ENCODE measurements at places on chromosomes 12 and 14.

DNA sequence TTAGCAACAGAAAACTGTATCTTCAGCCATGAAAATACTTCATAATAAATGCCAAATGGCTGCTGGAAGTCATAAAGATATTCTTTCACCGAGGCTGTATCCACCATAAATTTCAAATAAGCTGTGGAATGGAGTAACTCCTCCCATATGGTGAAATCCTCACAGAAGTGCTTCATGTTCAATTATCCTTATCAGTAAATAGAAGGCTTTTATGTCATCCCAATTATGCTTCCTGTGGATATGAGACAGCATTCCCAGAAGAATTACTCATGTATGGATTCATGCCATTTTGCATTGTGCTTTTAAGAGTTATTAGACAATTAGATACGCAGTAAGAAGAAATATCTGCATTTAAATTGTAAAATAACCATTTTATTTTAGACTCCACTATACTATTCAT lies 99.0 kb downstream of the RTN1 start:
- DNase-seq, result no peak

- DNase-seq, result no peak
Measured at GRCh38 chr12:46490635-46491034, 118.1 kb upstream of the SLC38A2 start.

- DNase-seq, result no peak
Measured at GRCh38 chr12:53068811-53069585, 10.2 kb downstream of the SPRYD3 start.

DNA sequence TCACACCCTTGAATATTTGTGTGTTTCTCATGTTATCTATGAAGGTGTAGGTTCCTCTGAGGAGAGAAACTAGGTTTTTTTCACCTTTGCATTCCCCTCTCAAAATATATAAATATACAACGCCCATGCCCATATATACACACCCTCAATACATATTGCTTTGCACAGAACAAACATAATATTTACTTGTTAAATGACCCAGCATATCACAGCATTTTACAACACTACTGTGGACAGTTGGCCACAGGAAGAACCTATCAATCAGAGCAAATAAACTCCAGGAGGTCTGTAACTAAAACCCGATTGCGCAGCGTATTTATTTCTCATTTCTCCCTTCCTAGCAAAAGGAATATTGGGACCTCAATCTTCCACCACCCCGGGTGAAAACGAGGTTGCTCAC lies 196.0 kb downstream of the SLC5A8 start:
- no peak for DNase-seq

DNA sequence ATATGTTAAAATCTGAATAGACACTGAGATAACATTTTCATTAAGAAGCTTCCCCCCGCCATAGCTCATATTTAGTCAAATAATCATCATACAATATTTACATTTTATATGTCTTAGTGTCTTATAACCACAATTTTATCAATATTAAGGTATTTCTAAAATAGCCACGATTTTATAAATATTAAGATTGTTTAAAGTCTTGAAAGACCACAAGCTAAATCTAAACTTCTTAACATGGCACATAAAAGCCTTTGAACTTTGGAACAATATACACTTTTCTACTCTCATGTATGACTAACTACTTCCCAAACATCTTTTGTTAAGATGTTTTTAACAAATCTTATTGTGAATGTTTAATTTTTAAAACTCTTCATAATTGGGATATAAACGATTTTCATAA lies 6.5 kb downstream of the USP44 start:
- no peak for DNase-seq

GRCh38 chr12:75635606-75636444 lies 124.4 kb upstream of the KRR1 start:
- no peak for DNase-seq

DNA sequence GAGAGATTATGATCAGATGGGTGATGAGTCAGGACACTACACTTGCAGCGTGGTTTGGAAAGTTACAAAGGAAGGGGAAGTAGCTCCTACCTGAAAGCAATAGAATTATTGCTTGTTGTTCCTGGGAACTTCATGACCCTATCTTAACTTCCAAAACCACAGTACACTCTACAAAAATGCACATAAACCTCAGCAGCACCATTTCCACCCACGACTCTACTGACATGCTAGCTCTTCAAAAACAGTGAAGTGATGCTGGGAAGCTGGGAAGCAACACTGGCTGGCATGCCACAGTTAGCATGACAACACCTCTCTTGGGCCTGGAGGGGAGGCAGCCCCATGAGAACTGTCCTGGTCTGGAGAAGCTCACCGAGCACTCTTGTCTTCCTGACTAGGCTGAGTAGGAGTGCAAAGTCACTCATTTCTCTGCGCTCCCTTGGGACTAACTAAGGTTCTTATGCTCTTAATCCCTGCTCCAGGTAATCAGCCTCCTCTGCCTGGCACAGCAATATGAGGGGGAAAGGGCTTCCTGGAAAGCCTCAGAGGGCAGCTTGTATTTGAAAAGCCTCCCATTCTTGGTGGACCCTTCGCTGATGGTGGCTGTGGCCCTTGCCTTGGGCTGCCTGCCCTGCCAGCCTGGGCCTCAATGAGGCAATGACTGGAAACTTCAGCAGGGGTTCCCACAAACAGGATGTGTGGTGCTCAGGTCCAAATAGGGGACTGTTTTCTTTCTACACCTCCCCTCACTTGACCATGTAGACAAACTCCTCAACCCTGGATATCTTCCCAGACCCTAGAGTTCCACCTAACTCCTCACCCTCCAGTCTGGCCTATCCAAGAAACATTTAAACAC lies 1.2 kb downstream of the KRT3 start:
- DNase-seq, result no peak

DNA sequence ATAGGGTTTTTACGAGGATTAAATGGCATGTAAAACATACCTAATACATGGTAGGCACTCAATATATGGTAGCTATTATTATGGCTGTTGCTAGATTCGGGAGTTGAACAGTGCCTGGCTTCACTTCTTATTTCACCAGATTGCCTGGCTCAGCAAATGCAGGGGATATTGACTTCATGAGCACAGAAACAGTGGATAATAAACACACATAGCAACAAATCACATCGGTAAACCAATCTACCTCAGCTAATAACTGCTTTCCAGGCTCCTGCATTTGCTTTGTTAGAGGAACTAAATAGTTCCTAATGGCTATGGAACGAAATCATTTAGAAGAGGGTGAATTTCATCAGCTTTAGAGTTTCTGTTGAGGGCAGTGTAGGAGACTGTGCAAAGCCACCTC lies 105.2 kb upstream of the TMCC3 start:
- no peak for DNase-seq

DNA sequence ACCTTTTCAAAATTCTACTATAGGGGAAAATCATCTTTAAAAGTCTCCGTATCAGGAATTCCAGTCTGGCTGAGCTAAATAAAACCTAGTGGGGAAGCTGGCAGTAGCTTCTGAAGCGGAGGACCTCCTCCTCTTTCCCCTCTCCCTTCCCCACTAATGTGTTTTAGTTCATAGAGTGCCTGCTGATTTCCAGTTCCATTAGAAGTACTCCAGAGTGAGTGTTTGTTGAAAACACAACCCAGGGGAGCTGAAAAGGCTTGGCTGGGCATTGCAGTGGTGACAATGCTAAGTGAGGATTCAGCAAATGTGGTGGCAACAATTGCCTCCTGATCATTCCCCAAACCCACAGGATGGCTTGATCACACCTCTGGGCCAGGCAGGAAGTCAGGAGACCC lies 144.2 kb upstream of the FRMD6 start:
- no peak for DNase-seq

- DNase-seq, result no peak
Measured at GRCh38 chr14:67446371-67447032, 34.5 kb upstream of the PLEK2 start.

- DNase-seq, result no peak
Measured at GRCh38 chr12:127271776-127272175, 995.2 kb upstream of the TMEM132C start.

DNA sequence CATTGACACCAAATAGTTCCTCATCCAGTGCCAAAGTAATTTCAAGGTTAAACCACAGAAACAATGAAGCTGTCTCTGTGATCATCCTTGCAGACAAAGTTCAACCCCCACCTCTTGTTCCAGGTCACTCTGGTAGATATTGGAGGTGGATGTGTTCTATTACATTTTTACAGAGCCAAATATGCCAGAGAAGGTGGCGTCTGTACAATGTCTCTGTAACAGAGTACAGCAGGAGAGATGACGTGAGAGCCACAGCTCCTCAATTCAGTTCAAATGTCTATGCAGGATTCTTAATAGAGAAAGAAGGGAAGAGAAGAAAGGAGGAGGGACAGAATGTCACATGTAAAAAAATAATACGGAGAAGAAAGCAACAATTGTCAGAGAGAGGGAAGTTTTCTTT lies 268.3 kb upstream of the OR4E1 start:
- DNase-seq, result no peak

DNA sequence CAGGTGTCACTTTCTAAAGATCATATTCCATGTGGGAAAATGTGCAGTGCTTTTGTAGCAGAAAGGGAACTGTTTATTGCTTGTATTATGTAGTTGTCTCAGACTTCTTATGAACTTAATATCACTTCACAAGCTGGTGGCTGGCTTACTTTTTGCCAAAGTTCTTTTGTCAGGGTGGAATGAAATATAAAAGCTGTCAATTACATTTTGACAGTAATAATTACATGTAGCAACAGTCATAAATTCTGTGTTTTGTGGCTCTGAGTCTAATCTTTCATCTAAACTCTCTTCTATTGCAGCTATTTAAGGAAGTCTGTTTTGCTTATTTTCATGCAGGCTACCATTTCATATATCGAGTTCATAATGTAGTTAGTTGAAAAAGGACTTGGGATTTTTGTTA lies 106.6 kb downstream of the OTOGL start:
- DNase-seq, result no peak

GRCh38 chr12:106093246-106093645 lies 45.5 kb downstream of the NUAK1 start:
- DNase-seq, result no peak

DNA sequence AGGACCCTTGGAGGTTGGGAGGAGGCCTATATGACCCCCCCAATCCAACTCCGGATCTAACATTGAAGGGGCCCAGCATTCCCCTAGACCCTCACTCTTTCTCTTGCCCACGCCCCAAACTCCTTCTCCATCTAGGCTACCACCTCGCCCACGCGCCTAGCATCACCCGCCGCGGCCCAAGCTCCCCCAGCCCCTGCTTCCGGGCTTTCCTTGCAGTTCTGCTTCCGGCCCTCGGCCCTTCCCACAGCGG lies 445 bp downstream of the CERS5 start:
- DNase-seq, result peak; percentile 58

- no peak for DNase-seq
Measured at GRCh38 chr14:68955164-68955850, 23.8 kb downstream of the ACTN1 start.

GRCh38 chr12:109027767-109028166 lies 6.9 kb upstream of the SVOP start:
- no peak for DNase-seq

GRCh38 chr14:84107835-84108343 lies 1422.1 kb upstream of the FLRT2 start:
- DNase-seq, result no peak

DNA sequence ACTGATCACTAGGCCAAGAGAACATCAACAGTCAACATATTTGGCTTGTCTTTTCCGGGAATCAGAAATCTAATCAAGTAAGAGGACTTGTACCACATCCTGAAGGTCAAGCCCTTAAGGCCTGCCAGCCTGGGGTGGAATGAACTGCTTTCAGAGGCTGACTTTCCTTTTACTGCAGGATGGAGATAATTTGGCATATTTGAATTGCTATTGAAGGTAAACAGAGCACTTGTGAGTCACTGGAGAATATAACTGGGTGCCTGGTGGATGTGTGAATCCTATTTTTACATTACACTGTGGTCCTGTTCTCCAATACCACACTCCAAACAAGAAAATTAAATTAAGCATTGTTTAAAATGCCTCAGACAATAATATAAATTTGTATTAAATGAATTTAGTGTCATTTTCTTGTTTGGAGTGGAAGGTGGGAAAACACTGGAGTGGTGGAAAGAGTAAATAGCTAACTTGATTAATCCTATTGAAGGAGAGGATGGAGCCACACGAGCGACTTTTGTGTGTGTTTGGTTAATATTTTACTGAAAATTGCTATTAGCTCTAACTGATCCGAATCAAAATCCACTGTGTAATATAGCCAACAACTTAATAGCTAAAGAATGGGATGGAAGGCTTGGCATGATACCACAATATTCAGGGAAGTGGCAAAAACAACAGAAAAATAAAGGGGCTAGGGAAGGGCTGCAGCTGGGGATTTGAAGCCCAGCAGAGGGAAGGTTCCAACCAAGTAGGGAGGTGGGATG lies 89.4 kb downstream of the OTX2 start:
- DNase-seq, result no peak

DNA sequence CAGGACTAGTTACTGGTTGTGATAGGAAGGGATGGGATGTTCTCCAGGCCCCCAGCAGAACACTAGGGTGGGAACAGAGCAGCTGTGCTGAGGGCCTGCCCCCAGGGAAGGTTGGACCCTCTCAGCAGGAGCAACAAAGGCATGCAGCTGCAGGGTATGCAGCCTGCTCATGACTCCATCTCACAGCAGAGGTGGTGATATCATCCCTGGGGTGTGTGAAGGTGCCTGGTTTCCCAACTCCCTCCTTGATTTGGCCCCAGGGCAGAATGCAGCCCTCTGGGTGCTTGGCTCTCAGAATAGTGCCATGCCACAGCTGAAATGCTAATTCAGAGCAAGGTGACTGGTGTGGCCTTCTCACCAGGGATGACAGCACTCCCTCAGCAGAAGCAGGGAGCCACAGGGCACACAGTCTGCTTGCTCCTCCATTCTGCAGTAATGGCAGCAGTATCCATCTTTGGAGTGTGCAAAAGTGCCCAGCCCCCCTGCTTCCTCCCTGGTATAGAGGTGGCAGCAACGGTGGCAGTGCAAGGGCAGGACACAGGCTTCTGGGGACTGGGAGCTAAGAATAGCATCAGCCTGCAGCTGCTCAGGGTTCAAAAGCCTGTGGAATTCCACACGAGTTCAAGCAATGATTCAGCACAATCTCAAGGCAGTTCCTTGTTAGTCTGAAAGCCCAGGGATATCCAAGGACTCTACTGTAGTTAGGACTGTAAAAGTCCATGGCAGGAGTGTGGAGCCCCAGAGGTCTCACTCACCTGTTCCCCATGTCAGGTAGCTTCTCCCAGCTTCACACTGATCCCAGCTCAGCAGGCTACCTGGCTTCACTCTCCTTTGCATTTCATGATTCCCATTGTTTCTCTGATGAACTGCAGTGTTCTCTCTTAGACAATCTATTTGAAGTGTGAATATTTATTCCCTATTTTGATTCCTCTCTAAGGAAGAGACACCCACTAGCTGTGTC lies 298.1 kb upstream of the FOXG1 start:
- no peak for DNase-seq

GRCh38 chr12:32115404-32116104 lies 8.9 kb downstream of the BICD1 start:
- DNase-seq, result no peak

- no peak for DNase-seq
Measured at GRCh38 chr12:93552427-93552826, 20.0 kb upstream of the SOCS2 start.

Measured in activated naive CD4-positive, alpha-beta T cell treated with anti-CD3 and anti-CD28 coated beads, Interleukin-2, amount 50 U/mL, for 16 hours (primary cell).